Stimulated activated CD4-positive, alpha-beta T cell treated with anti-CD3 and anti-CD28 coated beads, Interleukin-4, amount 100 ng/mL, for 4 hours (primary cell): ENCODE measurements at places on chromosomes 3 and 15.
A peak's percentile ranks its signal among the peaks of the same experiment; 100 is the strongest.

DNA sequence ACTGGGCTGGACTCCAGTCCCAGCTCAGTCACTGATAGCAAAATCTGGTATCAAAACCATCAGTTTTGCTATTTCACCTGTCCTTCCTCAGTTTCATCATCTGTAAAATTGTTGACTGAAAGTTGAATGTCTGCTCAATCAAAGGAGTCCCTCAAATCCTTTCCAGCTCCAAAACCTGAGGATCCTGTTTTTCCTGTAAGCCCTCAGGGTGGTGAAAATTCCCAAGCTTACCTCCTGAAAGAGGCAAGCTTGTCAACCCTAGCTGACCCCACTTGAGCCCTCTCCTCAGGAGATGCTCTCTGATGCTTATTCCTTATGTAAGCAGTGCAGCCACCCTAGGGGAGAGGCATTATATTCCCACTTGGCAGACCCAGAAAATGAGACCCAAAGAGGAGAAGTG is 82.6 kb downstream of the HMG20A start:
- DNase-seq = no peak

DNA sequence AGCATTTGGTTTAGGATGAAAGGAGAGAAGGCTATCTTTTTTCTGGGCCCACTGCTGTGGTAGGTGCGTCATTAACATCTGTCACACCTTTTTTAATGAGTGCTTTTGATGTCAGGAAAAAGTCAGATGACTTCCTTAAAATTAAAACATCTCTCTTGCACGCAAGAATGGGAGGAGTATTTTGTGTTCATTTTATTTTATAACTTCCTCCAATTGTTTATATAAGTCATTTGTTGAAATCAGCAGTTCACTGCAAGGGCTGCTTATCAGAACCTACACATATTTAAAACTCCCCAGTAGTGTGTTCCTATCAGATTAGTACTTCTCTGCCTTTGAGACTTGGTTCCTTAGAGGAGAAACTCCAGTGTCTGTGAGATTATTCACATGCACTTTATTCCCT is 143.8 kb downstream of the NEO1 start:
- no peak for DNase-seq

- DNase-seq = no peak
Observed at GRCh38 chr15:27059610-27060202, 88.7 kb downstream of the GABRG3 start.

- no peak for DNase-seq
Observed at GRCh38 chr3:46619845-46620778, 7.8 kb downstream of the FAM240A start.

DNA sequence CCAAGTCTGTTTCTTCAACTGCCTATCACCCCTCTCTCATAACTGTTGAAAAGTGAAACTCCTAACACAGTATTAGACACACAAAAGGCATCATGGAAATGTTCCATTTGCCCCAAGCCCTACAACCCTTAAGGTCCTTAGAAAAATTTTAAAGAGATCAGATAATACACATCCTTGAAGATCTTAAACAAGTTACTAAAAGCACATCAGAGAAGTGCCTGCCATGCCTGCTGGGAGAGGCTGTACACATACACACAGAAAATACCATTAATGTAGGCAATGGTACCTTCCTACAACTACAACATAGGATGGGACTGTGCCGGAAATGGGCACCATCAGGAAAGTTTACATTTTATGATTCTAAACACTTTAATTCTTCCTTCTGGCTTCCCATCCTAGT is 3.3 kb downstream of the ADAM10 start:
- no peak for DNase-seq

DNA sequence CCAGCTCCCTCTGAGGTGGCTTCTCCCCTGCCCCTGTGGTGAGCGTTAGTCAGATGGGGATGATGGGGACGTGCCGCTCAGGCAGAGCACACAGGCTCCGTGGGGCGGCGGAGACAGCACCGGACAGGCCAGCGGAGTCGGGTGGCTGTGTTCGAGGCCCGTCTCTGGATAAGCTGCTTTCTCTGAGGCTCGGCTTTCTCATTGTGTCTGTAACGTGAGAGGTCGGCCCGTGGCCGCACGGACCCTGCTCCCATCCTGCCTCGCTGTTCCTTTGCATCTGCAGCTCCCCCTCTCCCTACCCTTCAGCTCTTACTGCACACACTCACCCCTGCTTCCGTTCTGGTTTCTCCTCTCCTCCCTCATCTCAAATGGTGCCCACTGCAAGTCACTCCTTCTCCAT is 62.5 kb downstream of the FAM43A start:
- no peak for DNase-seq

- no peak for DNase-seq
Observed at GRCh38 chr3:120425572-120426250, 25.1 kb downstream of the FSTL1 start.

DNA sequence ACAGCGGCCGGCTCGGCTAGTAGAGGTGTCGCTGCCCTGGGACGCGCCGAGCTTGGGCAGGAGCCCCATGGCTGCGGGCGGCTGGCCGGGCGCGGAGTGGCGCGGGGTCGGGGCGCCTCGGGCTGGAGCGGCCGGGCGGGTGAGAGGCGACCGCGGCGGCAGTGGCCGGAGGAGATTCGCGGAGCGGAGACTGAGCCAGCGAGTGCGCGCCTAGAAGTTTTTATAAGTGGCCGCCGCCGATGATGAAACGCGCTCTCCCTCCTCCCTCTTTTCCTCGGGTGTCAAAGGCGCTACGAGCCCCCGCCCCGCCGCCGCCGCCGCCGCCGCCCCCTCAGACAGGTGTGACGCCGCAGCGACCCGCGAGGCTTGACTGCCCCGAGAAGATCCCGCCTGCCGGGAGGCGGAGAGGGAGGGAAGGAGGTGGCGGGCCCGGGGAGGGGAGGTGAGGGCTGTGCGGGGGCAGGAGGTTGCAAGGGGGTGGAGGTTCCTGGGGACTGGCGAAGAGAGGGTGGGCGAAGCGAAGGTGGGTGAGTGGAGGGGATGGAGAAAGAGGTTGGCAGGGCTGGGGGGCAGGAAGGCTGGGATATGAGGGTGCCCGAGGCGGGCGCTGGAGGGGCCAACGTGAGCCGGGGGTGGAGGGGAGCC is at the start of gene SLCO2A1:
TSS of gene SLCO2A1 (minus strand) at position 192 of the 645 bp plus-strand sequence. CDS start at position 69, 123 bp downstream.
- DNase-seq = no peak

- DNase-seq = no peak
Observed at GRCh38 chr3:82137050-82137449, 375.6 kb upstream of the GBE1 start.

- no peak for DNase-seq
Observed at GRCh38 chr3:115580566-115580965, 42.7 kb upstream of the GAP43 start.

- no peak for DNase-seq
Observed at GRCh38 chr3:138801792-138802191, 32.9 kb downstream of the PIK3CB start.

- DNase-seq = no peak
Observed at GRCh38 chr3:183504597-183504996, 50.9 kb downstream of the KLHL6 start.

DNA sequence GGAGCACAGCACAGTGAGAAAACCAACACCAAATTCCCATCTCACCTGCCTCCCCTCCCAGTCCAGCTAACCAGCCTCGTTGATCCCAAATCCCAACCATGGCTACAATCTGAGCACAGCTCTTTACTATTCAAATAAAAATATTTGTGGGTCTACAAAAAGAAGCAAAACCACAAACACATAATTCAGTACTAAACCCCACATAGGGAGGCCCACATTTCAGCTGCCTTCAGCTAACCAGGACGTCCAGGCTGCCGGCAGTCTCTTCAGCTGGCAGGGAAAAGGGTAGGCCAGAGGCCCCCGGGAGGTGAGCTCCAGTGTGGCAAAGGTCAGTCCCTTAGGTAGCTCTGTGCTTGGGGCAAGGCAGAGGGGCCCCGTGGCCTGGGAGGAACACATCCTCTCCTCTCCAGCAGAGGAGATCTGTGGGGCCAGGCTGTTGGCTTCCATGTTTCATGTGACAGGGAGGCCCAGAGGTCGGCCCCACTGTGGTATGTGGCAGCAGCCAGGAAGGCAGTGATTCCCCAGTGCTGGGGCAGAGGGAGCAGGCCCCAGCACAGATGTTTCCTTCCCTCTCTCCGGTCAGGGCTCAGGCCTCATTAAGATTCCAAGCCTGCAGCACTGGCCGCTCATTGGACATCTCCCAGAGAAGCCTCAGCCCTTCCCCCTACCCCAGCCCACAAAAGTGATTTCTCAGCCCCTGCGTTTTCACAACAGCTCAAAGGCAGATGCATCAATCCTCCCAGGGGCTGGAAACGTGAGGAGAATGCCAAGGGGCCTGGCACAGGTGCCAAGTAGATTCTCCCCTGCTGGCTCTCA is 381.4 kb downstream of the NTRK3 start:
- no peak for DNase-seq

GRCh38 chr15:40389824-40390595 is 7.5 kb downstream of the KNSTRN start:
- DNase-seq = no peak

GRCh38 chr15:60590935-60591495 is 112.1 kb upstream of the ICE2 start:
- DNase-seq = peak; percentile 46

DNA sequence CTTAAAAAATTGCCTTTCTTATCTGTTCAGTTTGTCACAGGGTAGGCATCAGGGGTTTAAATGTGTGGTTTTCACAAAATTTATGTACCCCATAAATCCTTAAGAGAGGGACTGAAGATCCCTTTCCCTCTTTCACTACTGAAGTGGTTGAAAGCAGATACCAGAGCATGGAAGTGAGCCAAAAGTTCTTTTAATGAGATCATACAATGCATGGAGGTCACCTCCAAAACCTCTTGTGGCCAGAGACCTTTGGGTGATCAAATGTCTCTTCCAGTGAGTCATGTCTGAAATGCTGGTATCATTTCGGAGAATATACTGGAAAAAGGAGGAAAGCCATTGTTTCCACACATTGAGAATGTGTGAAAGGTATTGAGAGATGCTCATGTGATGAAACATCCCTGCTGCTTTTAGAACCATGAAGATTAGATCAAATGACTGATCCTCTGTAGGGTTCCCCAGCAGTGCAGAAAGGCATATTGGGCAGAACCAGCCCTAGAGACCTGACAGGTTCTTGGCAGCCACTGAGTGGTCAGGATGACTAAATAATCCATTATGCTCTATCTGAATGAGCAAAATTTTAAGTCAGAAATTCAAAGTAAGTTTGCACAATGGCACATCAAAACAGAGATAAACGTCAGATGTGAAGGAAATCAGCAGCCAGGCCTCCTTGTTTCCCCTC is 165.8 kb upstream of the SLC2A2 start:
- DNase-seq = no peak

GRCh38 chr3:158249183-158249582 is 139.3 kb downstream of the RSRC1 start:
- DNase-seq = no peak

DNA sequence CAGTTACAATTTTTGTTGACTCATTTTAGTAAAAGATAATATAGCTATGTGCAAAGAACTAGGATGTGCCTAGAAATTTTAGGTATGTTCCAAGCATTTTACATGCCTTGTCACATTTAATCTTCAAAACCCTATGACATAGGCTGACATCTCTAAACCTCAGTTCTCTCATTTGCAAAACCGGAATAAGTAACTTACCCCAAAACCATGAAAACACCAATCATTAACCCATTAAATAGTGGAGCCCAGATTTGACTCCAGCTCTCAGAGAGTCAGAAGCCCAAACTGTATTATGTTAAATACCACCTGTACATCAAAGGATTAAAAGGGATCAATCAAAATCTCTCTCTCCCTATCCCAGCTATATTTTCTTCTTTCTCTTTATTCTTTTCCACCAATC is 36.6 kb downstream of the GSK3B start:
- no peak for DNase-seq

- peak; percentile 36 for DNase-seq
Observed at GRCh38 chr3:48273594-48274211, 32.8 kb downstream of the ZNF589 start.

- DNase-seq = no peak
Observed at GRCh38 chr3:48428572-48429316, 1.1 kb downstream of the PLXNB1 start.

DNA sequence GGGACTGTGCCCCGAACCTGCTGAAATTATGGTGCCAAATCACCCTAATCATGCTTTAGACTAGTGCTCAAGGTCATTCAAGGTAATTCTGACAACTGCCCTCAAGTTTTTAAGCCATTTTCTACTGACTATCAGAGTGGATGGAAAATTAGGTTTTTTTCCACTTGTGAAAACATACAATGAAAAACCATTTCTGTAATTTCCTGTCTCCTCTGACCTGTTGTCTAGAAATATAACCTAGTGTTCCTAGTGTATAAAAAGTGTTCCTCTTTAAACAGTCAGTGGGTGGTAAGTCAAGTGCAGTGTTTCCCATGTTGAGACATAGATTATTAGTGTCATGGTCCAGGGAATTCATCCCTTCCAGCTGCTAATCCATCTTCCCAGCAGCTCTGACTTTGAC is 232.8 kb upstream of the UMPS start:
- no peak for DNase-seq

DNA sequence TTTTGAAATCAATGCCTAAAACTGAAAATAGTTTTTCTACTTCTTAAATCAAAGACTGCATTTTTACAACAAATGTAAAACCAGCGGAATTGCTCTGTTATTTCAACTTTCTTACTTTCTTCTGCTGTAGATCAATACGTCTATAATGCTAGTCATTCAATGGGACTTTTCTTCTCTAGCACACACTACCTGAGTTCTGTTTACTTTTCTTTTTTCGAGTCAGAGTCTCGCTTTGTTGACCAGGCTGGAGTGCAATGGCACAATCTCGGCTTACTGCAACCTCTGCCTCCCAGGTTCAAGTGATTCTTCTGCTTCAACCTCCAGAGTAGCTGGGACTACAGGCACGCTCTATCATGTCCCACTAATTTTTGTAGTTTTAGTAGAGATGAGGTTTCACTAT is 40.7 kb upstream of the KIF23 start:
- DNase-seq = no peak

GRCh38 chr15:84818261-84819131 is 1.3 kb downstream of the ALPK3 start:
- no peak for DNase-seq

- no peak for DNase-seq
Observed at GRCh38 chr15:64824929-64825430, 467 bp downstream of the PIF1 start.

DNA sequence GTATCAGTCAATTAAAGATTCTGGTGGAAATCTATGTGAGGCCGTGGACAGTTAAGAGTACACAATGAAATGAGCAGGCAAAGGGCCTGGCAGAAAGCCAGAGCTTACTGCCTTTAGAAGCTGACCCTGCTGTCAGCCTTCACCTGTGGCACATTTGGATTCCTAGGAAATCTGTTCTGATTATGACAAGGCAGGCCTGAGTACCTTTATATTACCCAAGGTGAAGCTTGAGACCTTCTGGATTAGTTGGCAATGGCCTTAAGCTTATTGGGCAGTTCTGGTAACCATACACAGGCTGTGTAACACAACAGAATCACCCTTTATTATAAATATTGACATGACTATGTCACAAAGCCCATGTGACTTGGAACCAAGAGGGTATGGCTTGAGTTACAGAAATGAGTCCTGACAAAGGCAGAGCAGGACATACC is 43.2 kb downstream of the NBEAL2 start:
- no peak for DNase-seq
